ENCODE measurements at places on chromosomes 2 and 18.

- peak; percentile 42 for DNase-seq
Observed at GRCh38 chr2:179104736-179105135, 54.8 kb upstream of the CCDC141 start.

DNA sequence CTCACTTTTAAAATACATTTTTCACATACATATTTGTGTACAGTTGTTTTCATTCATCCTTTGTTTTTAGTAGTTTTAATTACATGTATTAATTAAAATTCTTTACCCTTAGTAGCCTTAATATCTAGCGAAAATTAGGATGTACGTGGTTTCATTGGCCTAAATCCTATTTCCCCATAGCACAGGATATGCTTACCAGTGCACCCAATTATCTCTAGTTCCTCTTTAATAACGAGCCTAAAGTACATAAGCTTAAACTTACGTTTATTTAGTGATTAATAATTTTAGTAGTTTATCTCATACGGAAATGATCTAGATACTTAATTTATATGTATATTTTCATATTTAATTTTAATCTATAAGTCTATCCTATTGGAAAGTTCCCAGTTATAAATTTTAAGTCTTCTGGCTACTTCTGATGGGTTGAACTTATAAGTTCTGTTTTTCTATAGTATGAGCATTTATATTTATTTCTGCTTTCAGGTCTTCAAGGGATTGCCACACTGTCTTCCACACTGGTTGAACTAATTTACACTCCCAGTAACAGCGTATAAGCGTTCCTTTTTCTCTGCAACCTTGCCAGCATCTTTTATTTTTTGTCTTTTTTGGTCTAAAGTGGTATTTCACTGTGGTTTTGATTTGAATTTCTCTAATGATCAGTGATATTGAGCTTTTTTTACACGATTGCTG, 21.4 kb upstream of the RUFY4 start:
- no peak for DNase-seq

- DNase-seq: no peak
Observed at GRCh38 chr2:54420524-54421172, 35.5 kb upstream of the SPTBN1 start.

GRCh38 chr2:236607471-236608187, 38.0 kb downstream of the ACKR3 start:
- DNase-seq: peak; percentile 31

DNA sequence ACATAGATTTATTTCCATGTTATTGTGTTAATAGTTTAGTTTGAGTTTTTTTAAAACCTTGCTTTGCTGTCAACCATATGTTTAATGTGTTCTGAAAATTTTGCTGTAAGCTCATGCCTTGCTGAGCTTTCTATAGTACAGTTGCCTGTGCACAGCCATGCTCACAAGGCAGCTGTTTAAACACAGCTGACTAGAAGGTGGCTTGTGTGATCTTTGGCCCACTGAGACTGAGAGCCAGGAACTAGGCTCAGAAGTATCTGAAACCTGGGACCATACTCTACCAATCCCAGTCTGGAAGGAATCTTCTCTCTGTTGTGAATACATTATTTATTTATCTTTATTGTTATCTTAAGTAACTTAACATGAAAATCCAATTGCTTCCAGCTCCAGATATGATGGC, 350.5 kb downstream of the KIAA1328 start:
- no peak for DNase-seq

GRCh38 chr18:57008001-57008686, 138.7 kb upstream of the BOD1L2 start:
- no peak for DNase-seq

GRCh38 chr18:39523281-39523680, 1957.7 kb upstream of the CELF4 start:
- DNase-seq: peak; percentile 50

- peak; percentile 32 for DNase-seq
Observed at GRCh38 chr2:137118140-137118539, 352.8 kb downstream of the THSD7B start.

DNA sequence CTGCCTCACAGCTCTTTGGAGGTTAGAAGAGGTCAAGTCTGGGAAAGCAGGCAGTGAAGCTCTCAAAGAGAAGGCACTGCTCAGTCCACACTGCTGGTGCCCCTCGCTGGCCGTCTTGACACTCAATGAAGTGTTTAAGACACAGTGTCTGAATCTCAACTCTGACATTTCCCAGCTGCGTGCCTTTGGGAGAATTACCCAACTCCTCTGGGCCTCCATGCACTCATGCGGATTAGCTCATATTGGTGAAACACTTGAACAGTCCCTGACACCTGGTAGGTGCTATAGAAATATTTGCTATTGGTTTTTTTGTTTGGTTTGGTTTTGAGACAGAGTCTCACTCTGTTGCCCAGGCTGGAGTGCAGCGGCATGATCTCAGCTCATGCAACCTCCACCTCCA, 281.0 kb downstream of the SRBD1 start:
- DNase-seq: no peak

- DNase-seq: no peak
Observed at GRCh38 chr2:68171684-68172083, 14.0 kb downstream of the PNO1 start.

- no peak for DNase-seq
Observed at GRCh38 chr2:45625824-45626223, 14.8 kb upstream of the SRBD1 start.

DNA sequence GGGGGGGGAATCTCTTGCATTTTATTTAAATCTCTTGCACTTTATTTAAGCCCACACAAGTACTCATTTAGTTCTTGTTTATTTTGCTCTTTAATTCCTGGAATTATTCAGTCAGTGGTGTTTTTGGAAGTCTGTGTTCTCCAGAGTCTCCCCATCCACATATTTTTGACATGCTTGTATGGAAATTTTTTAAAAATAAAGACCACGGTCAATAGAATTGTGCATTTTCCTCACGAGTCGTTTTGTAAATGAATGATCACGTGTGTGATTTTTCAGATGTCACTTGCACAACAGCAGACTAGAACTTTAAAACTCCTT, 824 bp downstream of the CD302 start:
- DNase-seq: no peak

DNA sequence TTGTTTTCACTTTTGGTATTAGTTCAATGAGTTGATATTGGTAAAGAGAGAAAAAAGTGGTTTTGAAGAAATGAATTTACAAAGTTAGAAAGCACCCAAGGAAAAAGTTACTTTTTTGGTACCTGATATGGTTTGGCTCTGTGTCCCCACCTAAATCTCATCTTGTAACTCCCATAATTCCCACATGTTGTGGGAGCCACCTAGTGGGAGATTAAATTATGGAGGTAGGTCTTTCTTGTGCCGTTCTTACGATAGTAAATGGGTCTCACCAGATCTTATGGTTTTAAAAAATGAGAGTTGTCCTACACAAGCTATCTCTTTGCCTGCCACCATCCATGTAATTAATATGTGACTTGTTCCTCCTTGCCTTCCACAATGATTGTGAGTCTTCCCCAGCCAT, 965.6 kb upstream of the NRXN1 start:
- DNase-seq: no peak

GRCh38 chr2:38483776-38484501, 106.9 kb upstream of the ATL2 start:
- DNase-seq: no peak

- DNase-seq: no peak
Observed at GRCh38 chr2:10333966-10334365, 31.3 kb downstream of the HPCAL1 start.

- DNase-seq: peak; percentile 6
Observed at GRCh38 chr2:99545066-99545465, 55.2 kb upstream of the REV1 start.

DNA sequence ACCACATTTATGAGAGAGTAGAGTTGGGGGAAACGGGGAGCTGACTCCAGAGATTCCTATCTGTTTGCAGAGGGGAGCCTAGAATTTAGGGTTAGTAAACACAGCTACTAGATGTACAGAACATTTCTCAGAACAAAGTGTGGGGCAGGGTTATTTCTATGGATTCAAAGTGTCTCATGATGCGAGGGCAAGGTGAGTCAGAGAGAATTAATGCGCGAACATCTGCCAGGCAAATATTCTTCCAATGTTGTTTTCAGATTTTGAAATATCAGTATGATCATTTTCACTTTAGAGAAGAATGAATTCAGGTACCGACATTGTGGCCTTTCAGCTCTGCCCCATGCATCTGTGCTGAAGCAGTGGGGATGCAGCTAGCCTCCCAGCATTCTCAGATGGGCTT, 2.0 kb upstream of the DSEL start:
- DNase-seq: no peak

DNA sequence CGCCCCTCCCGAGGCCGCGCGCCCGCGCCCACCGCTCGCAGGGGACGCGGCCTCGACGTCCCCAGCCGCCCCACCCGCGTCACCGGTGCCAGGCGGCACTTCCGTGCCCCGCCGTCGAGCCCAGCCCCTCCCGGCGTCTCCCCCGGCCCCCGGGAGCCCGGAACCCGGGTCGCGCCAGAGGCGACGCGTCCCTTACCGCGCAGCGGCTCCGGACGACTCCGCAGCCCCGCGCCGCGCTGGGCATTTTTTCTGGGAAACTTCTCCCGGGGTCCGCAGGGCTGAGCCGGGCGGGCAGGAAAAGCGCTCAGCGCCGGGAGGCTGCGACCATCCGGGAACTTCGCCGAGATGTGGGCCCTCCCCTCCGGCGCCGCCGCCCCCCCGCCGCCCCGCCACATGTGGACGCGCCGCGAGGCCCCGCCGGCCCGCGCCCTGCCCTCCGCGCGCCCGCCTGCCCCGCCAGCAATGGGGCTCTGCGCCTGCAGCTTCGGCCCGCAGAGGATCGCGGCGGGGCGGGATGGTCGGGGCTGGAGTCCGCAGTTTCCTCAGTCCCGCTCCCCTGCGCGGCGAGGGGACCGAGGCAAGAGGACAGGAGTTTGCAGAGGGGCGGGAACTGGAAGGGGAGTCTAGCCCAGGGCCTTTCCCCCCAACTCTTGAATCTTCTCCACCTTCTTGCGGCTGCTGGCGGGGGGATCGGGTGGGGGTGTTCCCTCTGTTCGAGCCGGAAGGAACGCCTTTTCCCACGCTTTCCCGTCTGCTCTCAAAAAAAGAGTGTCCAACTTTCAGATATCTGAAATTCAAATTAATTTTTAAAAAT, 81.5 kb downstream of the CHRNA1 start:
- peak; percentile 44 for DNase-seq

DNA sequence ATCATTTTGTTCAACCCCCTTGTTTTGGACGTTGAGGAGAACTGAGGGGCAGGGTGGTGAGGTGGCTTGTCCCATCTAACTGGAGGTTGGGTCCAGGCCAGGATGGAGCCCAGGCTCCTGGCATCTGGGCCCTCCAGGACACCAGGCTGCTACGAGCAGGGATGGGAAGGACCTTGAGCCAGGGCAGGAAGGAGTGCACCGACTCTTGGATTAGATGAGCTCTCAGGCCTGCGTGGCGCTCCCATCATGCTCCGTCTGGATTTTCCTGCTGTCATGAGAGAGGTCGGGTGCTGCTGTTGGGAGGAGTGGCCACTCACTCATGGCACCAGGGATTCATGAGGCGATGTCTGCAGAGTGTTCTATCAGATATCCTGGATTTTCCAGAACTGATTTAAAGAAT, 18.3 kb upstream of the ALLC start:
- DNase-seq: no peak

DNA sequence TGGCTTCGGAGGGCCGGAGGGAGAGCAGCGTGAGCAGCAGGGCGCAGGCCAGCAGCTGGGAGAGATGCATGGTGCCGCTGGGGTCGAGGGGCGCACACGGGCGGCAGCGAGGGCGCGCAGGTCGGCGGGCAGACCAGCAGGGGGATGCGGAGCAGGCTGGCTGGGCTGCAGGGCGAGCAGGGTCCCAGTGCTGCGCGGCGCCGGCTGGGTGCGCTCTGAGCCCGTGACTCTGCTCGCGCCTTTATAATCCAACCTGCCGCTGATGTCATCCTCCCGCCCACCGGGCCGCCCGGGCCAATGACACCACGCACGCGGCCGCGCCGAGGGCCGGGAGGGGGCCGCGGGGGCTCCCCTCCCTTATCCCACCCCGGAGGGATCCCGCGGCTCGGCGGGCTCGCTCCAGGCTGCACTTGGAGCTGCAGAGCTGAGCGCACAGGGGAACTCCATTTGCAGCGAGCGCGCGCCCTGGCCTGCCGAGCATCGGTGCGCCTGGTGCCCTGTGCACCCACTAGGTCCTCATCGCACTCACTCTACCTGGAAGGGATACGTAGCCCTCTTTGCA, at the start of gene NPPC:
TSS of gene NPPC (minus strand) at position 217 of the 562 bp plus-strand sequence. CDS start at position 70, 147 bp downstream.
- DNase-seq: peak; percentile 4

GRCh38 chr2:107927034-107927534, 59.2 kb upstream of the SLC5A7 start:
- no peak for DNase-seq

GRCh38 chr2:24885221-24886125, 34.6 kb downstream of the ADCY3 start:
- no peak for DNase-seq

GRCh38 chr2:68390586-68390985, 25.5 kb downstream of the PLEK start:
- DNase-seq: no peak

DNA sequence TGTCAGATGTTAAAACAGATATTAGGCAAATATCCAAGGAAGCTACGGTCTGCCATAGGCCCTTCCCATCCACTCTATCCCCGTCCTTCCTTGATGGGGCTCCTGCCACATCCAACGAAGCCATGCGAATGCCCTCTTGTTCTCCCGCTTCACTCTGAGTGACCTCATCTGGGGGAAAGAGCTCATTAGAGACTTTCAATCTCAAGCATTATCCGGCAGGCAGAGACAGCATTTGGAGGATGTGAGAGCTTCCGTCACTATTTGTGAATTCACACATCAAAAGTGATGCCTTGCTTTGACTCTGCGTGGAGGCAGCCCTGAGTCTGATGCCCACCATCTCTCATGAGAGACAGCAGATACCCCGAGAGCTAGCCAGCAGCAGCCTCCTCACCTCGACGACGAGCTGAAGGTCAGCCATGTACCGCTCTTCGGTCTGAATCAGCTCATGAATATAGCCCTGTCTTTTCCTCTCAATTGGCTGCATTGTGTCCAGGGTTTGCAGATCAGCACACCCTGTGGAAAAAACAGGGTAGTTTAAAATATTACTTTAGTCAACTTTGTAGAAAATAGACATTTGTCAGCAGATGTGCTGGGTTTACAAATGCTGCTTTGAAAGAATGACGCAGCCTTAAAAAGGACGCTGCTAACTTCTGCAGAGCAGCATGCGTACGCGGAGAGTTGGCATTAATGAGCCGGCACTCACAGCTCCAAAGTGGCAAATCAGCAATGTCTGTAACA, 45.9 kb downstream of the FAM228A start:
- no peak for DNase-seq

- DNase-seq: no peak
Observed at GRCh38 chr2:85400541-85401463, 9.4 kb downstream of the CAPG start.

- DNase-seq: no peak
Observed at GRCh38 chr2:28049416-28049815, 158.9 kb downstream of the BABAM2 start.

- peak; percentile 48 for DNase-seq
Observed at GRCh38 chr2:54176577-54176976, 61.2 kb downstream of the ACYP2 start.

GRCh38 chr2:25692737-25693445, 19.5 kb upstream of the DTNB start:
- DNase-seq: no peak

All from HFFc6 (cell line).